CD4-positive, alpha-beta T cell treated with Interleukin-2 at 100 ng/mL for 4 hours (primary cell): ENCODE measurements at places on chromosomes 2 and 18.
A peak's percentile ranks its signal among the peaks of the same experiment; 100 is the strongest.

- DNase-seq = peak; percentile 75
These were observed 336.2 kb downstream of the ZEB2 start for GRCh38 chr2:144183727-144184126.

DNA sequence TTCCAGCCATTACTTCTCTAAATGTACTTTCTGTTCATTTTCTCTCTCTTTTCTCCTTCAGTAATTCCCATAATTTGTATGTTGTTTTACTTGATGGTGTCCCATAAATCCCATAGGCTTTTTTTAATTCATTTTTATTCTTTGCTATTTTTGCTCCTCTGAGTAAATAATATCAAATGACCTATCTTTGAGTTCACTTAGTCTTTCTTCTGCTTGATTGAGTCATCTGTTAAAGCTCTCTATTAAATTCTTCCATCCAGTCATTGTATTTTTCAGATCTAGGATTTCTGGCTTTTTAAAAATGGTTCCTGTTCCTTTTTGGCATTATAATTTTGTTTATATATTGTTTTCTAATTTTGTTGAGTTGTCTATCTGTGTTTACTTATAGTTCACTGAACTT, 13.5 kb downstream of the SP100 start:
- DNase-seq = no peak

DNA sequence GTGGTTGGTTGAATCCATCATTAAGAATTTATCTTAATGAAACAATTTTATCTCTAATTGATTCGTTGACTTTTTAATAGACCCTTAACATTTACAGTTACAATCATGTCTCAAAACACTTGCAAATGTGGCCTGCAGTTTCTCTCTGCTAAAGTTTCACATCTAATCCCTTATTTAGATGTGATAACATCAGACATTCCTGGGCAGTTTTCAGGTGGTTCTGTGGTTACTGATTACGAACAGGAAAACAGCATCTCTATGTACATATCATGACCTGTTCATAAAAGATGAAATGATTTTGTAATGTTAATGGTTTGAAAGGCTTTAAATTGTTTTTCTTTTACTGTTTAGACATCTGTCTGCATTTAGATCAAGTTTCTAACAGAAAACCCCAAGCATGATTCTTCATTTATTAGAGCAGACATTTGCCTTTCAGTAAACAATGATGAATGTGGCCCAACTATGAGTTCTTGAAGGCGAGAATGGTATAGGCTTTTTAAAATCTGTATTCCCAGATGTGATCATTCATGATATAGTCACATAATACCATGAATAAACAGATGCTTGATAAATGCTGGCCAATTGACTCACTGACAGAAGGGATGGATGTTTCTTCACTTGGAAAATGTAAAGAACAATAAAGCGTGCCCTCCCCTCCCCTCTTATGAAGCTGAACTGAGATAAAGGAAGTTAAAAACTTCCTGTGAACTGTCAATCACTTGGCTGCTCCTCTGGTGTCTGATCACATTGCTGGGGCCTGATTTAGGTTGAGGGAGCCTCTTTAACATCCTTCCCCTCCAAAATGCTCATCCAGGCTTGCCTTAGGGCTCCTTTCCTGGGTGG, 3.5 kb downstream of the CAPN14 start:
- no peak for DNase-seq

DNA sequence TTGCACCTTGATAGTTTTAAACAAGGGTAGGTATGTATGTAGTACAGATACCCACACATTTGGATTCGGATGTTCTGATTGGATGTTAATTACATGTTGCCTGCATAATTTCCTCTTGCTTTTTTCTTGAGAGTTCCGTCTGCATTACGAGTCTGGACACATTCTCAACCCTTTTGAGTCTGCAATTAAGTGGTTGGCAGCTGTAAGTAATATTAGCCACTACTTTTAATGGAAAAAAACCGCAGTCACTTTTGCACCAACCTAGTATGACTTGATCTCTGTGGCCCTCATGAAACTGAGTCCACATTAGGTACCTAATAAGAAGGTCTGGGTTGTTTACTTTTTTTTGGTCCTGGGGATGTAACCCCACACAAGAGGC, 217.3 kb downstream of the VAPA start:
- DNase-seq = no peak

- DNase-seq = peak; percentile 6
These were observed 86.7 kb downstream of the C18orf54 start for GRCh38 chr18:54444319-54444914.

- no peak for DNase-seq
These were observed 153.6 kb downstream of the TRABD2A start for GRCh38 chr2:84727315-84727714.

GRCh38 chr2:212979799-212980198, 171.6 kb downstream of the IKZF2 start:
- DNase-seq = no peak

DNA sequence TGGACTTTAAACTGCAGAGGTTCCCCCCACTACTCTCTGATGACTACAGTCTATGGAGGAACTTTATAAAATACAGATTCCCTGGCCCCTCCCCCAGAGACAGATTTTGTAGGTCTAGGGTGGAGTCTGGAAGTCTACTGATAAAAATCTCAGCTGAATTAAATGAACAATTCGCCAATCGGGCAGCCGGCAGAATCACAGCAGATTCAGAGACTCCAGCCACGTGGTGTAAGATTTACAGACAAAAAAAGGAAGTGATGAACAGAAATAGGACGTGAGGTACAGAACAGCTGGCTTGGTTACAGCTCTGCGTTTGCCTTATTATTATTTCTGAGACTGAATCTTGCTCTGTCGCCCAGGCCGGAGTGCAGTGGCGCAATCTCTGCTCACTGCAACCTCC, 21.4 kb upstream of the MTA3 start:
- no peak for DNase-seq

DNA sequence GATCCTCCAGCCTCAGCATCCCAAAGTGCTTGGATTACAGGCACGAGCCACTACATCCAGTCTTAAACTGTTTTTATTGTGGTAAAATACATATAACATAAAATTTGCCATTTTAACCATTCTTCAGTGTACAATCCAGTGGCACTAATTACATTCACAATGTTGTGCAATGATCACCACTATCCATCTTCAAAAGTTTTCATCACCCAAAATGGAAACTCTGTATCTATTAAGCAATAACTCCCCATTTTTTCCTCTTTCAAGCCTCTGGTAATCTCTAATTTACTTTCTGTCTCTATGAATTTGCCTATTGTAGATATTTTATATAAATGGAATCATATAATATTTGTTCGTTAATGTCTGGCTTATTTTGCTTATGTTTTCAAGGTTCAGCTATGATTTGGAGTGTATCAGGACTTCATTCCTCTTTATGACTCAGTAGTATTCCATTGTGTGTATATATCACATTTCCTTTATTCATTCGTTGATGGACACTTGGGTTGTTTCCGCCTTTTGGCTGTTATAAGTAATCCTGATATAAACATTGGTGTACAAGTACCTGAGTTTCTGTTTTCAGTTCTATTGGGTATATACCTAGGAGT, 71.8 kb downstream of the GFPT1 start:
- DNase-seq = no peak

DNA sequence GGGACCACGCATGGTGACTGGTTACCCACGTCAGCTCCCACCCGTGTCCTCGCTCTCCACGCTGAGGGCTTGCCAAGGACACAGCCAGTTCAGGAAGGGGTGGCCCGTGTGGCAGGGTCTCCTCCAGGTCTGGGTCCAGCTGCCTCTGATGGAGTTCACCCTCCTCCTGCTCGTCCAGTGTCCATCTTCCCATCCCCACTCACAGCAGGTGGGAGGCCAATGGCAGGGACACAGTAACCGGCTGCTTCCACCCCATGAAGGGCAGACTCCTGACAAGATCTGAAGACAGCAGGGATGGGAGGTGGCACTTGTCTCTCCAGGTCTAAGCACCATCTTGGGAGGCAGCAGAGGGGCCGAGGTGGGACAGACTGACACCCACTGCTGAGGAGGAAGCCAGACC, 106.4 kb downstream of the NDUFA10 start:
- DNase-seq = no peak

- peak; percentile 62 for DNase-seq
These were observed 96.2 kb upstream of the ZNF532 start for GRCh38 chr18:58768293-58768974.

DNA sequence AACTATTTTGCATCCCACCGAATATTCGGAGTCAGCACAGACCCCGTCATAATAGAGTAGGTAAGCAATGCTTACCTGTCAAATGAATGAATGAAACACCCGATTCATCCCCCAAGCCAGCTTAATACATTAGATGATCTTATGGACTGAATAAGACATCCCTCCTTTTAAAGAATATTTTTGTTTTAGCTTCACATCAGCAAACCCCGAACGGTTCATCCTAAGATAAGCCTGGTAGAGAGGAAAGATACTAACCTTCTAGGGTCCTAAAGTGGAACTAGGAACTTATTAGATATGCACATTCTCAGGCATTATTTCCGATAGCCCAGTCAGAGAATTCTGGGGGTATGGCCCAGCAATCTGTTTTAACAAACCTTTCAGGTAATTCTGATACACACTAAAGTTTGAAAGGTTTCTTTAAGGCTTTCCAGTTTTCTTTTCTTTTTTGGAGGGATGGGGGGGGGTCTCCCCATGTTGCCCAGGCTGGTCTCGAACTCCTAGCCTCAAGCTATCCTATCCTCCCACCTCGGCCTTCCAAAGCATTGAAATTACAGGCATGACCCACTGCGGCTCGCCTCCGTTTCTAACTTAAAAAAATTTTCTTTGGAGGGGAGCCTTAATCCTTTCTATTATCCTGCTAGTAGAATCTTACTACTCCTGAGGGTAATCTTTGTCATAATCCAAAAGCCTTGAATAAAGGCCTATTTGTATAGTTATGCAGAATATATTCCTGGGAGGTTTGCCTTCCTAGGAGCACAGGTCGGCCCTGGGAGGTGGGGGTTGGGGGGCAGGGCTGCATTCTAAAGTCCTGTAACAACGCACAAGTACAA, 1.0 kb upstream of the ACTR3 start:
- DNase-seq = no peak

- peak; percentile 19 for DNase-seq
These were observed 7.0 kb upstream of the AOX1 start for GRCh38 chr2:200578778-200579177.

- no peak for DNase-seq
These were observed 3.1 kb upstream of the MSGN1 start for GRCh38 chr2:17813010-17813741.

DNA sequence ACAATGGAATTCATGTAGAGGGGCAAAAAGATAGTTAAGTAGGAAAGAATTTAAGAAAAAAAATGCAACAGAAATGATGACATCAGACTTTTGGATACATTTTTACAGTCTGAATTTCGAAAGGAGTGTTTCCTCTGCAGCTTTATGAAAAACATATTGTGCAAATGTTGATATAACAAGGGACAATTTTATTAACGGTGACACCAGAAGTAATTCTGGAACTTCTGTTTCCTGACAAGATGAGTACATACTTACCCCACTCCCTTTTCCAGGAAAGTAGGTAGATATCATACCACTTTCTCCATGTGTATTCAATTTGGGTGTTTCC, 369.6 kb downstream of the FBXO15 start:
- DNase-seq = no peak

- no peak for DNase-seq
These were observed 31.4 kb downstream of the EPG5 start for GRCh38 chr18:45935591-45936335.

- no peak for DNase-seq
These were observed 48.9 kb upstream of the LRP1B start for GRCh38 chr2:142179686-142180085.

DNA sequence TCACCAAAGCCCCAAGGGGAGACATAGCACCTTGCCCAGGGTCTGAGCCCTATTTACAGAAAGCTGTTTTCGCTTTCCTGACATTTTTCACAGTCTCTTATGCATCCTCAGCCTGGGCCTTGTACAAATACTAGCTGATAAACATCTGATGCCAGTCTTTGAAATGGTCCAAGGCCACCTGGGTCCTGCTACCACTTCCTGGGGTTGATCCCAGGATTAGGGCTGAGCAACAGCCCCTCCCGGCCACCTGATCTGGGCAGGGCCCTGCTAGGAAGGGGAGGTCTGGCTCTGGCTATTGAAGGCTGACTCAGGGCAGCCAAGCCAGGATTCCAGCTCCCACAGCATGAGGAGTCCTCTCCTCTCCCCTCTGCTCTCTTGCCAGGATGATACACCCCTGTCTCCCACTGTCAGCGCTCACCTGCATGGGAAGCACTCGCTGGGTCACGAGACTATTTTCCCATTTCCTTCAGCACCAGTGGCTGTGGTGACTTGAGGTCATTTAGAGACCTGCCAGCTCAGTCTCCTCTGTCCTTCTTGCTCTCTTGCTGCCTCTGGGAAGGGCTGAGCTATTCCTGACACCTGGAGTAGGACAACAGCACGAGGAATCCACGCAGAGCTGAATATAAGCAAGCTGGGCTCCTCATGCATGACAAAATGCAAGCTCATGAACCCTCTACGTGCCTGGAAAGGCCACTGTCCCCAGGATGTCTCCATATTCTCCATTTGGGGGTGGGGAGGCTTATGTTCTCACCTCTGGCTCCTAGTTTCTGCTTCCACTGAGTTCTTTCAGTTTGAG, 53.0 kb upstream of the LGALSL start:
- no peak for DNase-seq

- no peak for DNase-seq
These were observed 76.0 kb downstream of the ALPK2 start for GRCh38 chr18:58552896-58553295.

DNA sequence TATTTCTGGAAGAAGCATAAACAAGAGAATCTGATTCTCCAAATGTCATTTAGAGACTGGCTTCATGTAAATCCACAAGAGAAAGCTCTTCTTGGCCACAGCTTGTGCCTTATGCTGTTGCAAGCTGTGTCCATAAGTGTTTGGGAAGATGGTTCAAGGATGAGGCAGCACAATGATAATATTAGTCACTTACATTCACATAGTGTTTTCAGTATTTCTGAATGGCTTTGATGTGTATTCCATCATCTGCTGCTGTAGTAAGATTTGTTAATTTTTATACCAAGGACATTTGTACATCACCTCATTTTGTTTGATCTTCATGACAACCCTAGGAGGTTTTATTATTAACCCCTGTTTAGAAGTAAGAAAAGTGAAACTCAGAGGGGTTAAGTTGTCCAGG, 29.9 kb downstream of the CREG2 start:
- no peak for DNase-seq

- DNase-seq = no peak
These were observed 32.1 kb downstream of the CRACDL start for GRCh38 chr2:98903767-98904485.

- no peak for DNase-seq
These were observed 27.3 kb downstream of the CDC42EP3 start for GRCh38 chr2:37644191-37644590.

- no peak for DNase-seq
These were observed 162.0 kb upstream of the SETBP1 start for GRCh38 chr18:44518666-44519065.

DNA sequence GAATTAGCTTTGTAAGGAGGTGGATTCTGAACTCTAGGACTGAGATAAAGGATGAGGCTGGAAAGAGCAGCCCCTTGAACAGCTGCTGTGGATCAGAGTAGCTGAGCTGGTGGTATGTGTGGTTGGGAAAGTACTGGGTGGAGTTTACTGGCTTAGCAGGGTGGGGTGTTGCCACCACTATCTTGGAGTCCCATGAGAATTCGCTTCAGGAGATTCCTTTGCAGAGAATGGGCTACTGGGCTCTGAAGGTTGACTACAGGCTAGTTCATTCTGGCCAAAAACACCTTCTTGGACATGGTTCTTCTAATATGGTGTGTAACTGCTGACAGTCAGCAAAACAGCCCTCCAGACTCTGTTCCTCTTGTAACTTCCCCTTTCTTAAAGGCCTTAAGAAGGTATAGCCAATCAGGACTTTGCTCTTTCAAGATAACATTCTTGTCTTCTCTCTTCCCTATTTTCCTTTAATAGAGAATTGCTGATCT, 52.7 kb downstream of the TET3 start:
- DNase-seq = no peak

GRCh38 chr2:127174136-127174535, 46.0 kb downstream of the CYP27C1 start:
- DNase-seq = no peak
